ENCODE measurements at places on chromosomes 5 and 9. TPM values are rescaled to one million over a fixed set of nuclear protein-coding genes. Genes with fewer than 3 reads are reported as not detected.

DNA sequence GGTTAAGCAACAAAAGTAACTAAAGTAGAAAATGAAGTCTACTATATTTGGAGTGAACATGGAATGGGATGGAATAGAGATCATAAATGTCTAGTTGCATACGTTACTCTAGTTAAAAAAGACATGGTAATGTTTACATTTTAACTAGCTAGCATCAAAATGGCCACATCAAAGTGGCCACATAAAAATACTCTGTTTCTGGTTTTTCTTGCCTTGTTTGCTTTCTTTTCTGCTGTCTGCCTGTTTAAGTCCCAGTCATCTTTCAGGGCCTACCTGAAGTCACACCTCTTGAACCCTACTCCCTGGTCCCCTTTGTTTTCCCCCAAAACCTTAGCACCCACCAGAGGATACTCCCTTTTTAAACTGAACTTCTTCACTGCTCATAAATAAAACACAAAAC is 6.4 kb upstream of the KIF2A start:
- no peak for DNase-seq

DNA sequence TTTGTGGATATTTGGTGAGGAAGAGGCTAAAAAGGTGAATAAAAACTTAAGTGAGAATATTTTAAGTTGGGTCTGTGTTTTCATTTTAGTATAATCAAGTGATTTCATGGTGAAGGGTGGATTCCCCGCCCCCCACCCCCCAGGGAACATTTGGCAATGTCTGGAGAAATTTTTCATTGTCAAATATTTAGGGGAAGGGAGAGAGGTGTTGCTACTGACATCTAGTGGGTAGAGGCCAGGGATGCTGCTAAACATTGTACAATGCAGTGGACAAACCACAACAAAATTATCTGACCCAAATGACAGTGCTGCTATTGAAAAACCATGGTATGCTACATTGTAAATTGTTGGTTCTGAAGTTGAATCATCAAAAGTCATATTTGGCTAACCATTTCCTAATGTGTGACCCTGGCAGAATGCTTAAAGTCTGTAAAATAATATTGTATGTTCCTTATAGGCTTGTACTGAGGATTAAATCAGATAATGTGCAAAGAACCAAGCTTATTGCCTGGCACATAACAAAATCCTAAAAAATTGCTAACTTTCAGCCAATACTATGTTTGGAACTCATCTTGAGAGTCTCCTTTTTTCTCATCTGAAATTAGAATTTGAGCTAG is 5.6 kb downstream of the C5orf24 start:
- no peak for DNase-seq

- no peak for DNase-seq
Measured at GRCh38 chr5:5505815-5506214, 83.3 kb downstream of the ICE1 start.

DNA sequence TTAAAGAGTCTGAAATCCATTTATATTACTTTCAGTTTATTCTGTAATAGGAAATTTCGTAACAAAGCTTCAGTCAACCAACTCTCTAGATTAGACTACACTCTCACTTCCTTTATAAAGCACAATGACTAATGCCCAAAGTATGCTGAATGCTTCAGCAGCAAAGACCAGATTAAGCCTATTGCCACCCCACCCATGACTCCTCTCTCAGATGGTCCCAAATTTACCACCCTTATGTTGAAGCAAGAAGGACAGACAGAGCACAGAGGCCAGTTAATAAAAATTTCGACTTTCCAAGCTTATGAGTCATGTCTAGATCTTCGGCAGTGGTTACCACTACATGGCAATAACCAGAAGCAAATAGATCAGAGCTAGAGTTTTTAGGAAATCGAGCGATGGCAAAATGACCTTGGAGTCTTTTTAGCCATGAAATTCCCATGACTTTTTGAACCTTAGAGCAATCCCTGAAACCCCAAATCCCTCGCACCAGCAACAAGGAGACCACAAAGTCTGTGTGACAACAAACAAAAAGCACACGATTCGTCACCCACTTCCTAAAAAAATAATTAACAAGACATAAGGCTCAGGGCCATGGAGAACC is 287.8 kb upstream of the RASA1 start:
- DNase-seq, result no peak

GPR150 gene
- total RNA-seq, result 0.10 TPM

LPAR1 gene
- 147 TPM for total RNA-seq

DNAH5 gene
- total RNA-seq, result 0.19 TPM

TLE4 gene
- total RNA-seq, result 34.9 TPM

NADK2 gene
- total RNA-seq, result 30.9 TPM

RLN2 gene
- not detected for total RNA-seq

STKLD1 gene
- total RNA-seq, result 0.57 TPM

CXCL14 gene
- total RNA-seq, result 87.3 TPM

NR5A1 gene
- 0.14 TPM for total RNA-seq

OR1J4 gene
- not detected for total RNA-seq

Data from posterior vena cava (tissue), 2 donors.